Activated CD4-positive, alpha-beta memory T cell treated with anti-CD3 and anti-CD28 coated beads for 36 hours (primary cell): ENCODE measurements at places on chromosomes 3 and 15.

GRCh38 chr3:44076221-44076829 is 165.4 kb upstream of the TOPAZ1 start:
- DNase-seq, result no peak

- no peak for DNase-seq
Measured at GRCh38 chr15:39172380-39173281, 408.2 kb upstream of the THBS1 start.

DNA sequence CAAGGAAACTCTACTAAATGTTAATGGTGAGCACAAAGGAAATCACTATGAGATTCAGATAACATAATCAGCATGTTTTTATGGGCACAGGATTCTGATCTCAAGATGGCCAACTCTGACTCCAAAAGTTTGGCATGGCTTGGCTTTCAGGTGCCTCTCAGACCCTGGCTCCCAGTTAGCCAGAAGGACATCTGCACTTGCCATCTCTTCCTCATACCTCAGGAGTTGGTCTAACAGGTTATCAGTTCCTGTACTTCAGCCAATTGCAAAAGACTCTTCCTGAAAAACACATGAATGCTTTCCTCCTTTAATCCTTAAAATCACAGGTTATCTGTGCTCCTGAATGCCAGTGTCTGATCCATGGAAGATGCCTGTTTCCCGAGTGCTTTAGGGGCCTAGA is 25.0 kb downstream of the TMPRSS7 start:
- no peak for DNase-seq

DNA sequence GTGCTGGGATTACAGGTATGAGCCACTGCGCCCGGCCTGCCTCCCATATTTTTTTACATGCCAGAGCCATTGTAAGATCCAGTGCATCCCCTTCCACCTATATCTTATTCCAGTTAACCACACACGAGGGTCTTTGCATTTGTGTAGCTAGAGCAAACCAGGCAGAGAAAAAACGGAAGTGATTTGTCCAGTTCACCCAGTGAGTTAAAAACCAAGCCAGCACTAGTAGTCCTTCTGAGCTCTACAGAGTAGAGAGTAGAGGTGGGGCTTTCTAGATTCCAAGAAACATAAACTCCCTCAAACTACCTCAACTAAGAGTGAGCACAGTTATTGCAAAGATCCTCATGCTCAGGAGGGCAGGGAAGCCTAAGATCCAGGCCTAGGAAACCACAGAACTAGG is 34.7 kb downstream of the TMEM158 start:
- DNase-seq, result no peak

- no peak for DNase-seq
Measured at GRCh38 chr15:65374821-65375401, 2.9 kb downstream of the IGDCC3 start.

DNA sequence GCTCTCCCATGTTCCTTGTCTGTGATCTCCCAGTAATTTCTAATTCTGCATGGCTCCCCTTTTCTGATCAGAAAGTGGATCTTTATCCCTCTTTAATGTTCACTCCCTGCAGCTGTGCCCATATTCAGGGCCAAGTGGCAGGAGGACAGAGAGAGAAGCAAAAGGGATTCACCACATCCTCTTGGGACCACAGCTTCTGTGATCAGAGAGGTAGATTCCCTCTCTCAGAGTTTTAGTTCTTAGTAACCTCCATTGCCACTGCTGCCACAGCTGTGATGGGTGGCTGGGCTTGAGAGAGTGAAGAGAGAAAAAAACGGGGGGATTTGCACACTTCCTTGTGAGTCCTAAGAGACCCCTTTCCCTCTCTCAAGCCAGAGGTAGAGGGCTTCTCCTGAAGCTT is 49.2 kb downstream of the GLCE start:
- no peak for DNase-seq

DNA sequence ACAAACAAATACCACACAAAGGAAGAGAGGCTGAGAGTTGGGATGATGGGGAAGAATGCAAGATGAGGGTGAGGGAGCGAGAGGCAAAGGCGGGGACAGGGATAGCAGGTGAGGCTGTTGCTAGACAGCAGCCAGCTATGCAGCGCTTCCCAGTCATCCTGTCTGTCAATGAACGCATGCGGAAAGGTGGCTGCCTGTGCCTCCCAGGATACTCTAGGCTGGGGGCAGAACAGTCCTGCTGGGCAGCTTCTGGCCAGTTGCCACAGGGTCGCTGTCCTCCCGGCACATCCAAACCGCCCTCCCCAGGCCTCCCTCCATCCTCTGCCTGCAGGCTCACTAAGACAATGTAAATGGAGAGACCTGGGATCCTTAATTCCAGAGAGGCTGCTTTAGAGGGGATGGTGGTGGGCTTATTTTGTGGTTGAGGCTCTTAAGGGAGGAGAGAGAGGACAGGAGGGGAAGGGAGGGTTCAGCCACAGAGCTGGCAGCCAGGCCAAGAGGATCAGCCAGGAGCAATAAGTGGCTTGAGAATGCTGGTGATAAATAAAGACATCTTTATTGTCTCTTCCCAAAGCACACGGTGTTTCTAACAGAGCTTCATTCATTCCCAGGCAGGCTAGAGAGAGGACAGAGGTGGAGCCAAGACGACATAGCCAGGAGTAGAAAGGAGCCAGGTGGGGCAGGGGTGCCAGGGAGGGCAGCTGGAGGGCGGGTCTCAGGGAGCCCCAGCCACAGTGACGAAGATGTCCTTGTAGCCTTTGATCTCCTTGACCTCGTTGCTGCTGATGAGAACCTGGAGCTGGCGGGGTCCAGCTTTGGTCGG is 9.2 kb upstream of the TGM5 start:
- DNase-seq, result no peak

DNA sequence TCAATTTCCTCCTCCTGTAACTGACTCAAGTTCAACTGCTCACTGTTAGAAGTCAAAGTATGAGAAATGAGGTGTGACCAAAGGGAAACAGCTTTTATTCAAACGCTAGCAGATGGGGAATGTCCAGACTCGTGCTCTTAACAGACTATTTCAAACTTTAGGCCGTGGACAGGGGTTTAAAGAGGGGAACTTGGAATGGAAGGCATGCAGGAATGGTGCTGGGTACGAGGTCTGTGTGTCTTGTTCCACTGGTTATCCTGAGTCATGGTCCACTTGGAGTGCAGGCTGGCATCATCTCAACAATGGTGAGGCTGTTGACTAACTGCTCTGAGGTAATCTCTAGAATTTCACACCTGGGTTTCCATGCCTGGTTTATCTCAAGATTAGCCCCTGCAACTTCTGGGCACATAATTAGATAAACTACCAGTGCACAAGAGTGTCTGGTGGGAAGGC is 22.9 kb upstream of the DNAAF4 start:
- DNase-seq, result no peak

DNA sequence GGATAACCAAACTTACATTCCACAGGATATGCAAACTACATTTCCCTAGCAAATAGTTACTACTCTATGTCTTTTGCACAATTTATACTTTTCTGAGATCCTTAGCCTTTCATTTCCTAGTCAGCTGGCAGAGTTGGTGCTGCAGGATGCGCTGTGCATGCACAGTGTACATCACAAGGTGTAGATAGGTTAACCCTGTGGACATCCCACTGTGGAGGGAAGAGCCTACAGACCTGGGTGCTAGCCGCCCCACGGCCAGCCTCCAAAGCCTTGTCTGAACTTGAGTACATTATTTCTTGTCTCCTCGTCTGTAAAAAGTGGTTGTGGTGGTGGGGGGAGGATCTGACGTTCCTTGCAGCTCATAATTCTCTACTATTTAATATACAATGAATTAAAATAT is 3.5 kb downstream of the TNFSF10 start:
- DNase-seq, result no peak

- DNase-seq, result no peak
Measured at GRCh38 chr15:74857082-74857655, 14.2 kb upstream of the ULK3 start.

GRCh38 chr3:128799653-128800052 is 73.7 kb downstream of the RAB7A start:
- no peak for DNase-seq

GRCh38 chr15:47439146-47440111 is 277.9 kb upstream of the SEMA6D start:
- no peak for DNase-seq

DNA sequence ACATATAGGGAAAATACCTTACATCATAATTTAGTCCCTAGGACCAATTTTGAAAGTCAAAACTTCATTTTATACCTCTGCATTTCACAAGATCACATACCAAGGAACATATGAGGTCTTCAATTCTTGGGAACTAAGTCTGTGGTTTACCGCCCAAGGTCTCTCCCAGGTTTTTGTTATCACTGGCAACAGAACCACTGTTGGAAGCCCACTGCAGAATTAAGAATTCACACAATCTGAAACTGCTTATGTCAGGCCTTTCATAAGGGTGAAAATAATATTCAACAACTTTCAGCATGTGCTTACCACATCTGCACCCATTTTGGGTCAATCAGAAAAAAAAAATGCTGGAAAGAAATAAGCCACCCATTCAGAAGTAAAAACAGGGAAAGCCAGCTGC is 107.2 kb upstream of the MME start:
- no peak for DNase-seq

DNA sequence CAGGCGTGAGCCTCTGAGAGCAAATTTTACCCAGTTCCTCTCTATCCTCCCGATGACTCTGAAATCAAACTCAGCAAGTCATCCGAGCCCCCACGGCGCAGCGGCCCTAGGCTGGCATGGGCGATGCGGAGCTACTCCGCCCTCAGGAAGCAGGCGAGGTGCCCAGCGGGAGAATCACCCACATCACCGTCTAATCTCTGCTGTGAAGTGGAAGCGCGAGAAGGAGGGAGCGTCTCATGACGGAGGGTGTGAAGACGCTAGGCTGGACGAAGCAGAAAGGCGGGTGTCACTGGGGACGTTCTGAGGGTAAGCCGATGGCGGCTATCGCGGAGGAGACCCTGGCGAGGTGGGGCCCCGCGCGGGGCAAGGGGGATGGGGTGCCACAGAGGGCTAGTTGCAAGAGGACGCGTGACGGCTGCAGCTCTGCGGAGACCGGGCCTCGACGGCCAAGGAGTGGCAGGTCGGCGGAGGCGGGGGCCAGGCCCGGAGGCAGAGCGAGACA is 9.1 kb upstream of the GNAI2 start:
- DNase-seq, result peak; percentile 66

DNA sequence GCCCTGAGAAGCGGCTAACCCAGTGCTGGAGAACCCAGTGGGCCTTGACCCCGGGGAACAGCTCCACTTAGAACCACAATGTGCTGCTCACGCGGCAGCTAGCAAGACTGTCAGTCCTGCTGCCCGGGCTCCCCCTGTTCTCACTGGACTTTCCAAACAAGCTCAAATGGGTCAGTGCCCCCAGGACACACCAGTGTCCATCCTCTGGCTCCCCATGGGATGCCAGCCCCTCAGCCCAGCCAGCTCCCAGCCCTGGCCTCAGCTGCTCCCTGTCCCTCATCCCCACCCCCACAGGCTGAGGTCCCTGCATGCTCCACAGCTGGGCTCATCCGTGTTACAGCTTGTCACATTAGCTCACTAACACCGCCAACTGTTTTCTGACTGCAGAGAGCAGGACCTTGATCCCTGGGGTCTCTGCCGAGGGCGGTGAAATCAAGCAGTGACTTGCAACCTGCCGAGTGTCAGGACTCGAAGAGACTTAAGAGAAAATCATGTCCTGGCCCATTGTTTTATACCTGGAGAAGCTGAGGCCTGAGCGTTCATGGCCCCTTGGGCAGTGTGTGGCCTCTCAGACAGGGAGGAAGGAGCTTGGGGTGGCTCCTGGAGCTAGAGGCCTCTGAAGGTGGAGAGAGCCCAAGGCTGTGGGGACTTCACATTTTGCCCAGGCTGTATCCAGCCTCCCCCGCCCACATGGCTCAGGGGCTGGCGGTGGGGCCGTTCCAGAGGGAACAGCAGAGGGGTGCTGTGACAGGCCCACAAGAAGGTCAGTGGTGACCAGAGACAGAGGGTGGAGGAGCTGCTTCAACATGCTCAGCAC is 157.5 kb downstream of the MEGF11 start:
- no peak for DNase-seq

DNA sequence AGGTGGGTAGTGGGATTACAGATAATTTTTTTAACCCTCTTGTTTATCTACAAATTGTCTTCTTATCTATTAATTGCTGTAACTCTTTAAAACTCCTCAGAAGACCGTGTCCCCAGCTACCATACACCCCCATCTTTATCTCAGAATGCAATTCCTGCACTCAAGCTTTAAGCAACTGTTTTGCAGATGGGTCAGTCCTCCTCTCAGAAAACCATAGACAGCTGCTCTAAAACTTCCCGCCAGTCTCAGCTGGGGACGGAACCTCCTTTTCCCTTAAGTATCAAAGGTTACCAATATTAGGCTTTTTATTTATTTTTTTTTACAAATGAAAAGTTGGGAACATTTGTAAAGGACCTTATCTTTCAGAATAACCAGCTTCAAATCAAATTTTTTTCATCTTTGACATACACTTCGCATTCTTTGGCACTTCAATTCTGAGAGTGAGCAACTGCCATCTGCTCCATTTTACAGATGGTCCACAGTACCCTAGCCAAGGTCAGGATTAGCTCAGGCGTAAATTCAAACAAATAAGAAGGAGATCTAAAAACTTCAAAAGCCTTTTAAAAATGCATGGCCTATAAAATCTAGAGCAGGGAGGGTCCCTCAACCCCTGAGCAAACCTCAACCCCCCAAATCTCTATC is 1.3 kb downstream of the GATM start:
- DNase-seq, result no peak

DNA sequence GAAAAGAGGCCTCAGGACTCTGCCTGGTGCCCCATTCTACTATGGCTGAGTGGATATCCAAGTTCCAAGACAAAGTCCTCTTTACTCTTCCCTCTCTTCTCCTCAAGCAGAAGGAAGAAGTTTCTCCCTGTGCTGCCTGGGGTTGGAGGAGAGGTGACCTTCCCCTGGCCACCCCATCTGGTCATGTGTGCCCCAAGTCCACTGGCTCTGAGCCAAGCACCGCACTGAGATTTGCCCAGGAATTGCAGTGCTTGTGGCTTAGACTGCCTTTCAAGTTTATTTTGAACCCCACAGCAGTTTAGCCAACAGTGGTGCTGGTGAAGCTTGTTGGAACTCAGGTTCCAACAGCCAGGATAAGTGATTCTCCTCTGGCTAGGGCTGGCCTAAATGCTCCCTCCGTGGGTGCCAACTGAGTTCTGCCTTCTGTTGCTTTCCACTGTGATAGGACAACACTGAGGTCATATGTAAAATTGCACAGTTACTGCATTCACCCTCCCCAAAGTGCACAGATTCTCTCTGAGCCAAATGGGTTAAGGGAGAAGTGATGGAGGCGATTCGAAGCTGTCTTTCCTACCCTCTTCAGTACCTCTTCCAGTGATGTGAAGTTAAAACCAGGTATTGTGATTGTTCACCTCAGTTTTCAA is 69.9 kb downstream of the TMCO5A start:
- no peak for DNase-seq

- no peak for DNase-seq
Measured at GRCh38 chr3:179971280-179971679, 65.5 kb downstream of the PEX5L start.

- DNase-seq, result no peak
Measured at GRCh38 chr3:153967260-153967659, 153.9 kb upstream of the ARHGEF26 start.
